NCI-H1694 treated with DMSO at 0.1 percent for 48 hours (cell line): ENCODE measurements at places on chromosomes 4 and X.

DNA sequence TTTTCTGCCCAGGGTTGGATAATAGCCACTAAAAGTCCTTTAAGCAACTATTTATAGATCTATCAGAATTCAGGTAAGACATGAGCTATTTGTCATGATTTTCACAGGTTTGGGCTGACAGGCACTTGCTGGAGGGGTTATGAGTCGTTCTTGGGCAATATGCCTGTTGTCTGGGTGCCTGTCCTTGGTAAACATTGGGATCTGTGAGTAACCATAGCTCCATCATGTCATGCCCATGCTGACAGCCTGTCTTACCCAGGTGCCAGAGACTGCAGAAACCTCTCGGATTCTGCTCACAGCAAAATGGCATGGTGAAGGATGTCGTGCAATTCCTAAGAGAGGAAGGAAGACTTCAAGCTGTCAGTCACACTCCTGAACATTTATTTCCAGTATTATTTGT is 116.0 kb upstream of the PUDP start:
- no peak for DNase-seq

GRCh38 chrX:10190367-10190766 is 33.6 kb downstream of the CLCN4 start:
- DNase-seq: peak; percentile 41

DNA sequence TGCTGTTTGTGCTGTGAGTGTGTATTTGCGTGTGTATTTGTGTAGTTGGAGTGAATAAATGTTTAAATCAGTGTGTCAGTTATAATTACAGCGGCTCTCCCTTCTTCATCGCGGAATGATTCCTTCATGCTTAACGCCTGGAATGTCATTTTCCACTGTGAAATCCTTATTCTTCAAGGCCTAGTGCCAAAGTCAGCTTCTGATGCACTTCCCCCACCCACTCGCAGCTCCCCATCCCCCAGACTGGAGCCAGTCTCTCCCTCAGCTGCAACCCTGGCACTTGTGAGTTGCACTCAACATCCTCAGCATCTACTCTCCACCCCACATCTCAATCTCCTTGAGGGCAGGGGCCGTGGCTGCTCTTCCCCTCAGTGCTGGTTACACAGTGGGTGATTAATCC is 583.0 kb downstream of the BCOR start:
- no peak for DNase-seq

GRCh38 chrX:103797691-103798090 is 21.1 kb downstream of the PLP1 start:
- DNase-seq: no peak
